ENCODE measurements at places on chromosomes 6 and 20.

DNA sequence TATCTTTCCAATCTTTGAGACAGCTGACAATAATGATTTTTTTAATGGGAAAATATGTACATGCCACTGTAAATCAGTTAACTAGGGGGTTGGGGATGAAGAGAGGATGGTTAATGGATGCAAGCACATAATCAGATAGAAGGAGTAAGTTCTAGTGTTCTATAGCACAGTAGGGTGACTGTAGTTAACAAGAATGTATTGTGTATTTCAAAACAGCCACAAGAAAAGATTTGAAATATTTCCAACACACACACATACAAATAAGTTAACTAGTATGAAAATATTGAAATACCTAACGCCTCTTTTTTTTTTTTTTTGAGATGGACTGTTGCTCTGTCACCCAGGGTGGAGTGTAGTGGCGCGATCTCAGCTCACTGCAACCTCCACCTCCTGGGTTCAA, 153.4 kb upstream of the SALL4 start:
- no peak for DNase-seq

DNA sequence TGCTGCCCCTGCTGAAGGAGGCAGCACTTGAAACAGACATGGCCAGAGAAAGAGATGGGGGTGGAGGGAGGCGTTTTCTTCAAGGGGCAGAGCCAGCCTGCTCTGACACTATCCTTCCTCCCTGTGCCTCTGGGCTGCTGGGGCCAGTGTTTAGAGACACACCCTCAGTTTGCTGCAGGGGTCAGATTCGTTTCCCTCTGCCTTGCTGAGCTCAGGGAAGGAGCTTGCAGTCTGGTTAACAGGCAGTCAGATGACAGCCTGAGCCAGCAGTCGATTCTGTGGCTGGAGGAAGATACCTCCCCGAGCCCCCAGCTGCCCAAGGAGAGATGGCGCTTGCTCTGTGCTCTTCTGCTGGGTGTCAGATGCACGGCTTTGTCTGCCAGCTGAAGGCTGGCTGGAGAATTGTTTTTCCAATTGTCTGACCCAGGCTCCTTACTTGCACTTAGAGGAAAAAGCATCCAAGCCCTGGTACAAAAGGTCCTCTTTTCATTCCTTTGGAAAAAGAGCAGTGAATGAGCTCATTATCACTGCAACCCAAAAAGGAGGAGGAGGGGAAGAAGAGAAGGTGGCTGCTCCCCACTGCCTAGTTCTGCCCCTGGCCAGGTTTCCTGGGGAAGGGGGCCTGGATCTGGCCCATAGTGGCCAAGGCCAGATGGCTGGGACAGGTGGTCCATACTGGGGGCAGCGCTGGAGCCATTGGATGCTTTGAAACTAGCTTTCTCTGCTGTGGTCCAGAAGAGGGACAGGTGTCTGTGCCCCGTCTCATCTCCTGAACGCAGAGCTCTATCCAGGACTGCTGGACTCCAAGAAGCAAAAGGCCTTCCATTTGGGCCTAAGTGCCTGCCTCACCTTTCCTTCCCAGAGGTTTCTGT, 88.2 kb downstream of the TCP11 start:
- no peak for DNase-seq

GRCh38 chr20:11941593-11942246, 24.0 kb downstream of the BTBD3 start:
- no peak for DNase-seq

- DNase-seq = no peak
Observed at GRCh38 chr6:136751522-136751956, 40.7 kb downstream of the MAP3K5 start.

- DNase-seq = no peak
Observed at GRCh38 chr6:25477006-25477590, 174.9 kb upstream of the SCGN start.

DNA sequence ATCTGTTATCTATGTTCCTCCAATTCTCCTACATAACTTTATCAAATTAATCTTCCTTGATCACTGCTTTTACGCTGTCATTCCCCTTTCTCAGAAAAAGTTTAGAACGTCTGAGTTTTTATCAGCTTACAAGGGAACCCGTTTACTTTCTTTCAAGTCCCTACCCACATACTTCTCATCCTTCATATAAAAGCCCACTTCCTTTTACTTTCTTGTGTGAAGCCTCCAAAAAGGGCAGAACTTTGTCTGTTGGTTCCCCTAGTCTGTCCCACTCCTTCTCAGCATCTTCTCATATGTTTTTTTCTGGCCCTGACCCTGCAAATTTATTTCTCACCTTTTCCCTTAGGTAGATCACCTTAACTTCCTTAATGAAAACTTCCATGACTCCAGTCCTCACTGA, 106.1 kb downstream of the TFAP2B start:
- no peak for DNase-seq

GRCh38 chr6:152368751-152369624, 268.2 kb downstream of the SYNE1 start:
- no peak for DNase-seq

GRCh38 chr6:14135893-14136539, 18.4 kb downstream of the CD83 start:
- no peak for DNase-seq

GRCh38 chr6:37583261-37583660, 83.6 kb upstream of the CCDC167 start:
- DNase-seq = no peak

GRCh38 chr6:142725024-142725770, 219.8 kb downstream of the HIVEP2 start:
- DNase-seq = no peak

- no peak for DNase-seq
Observed at GRCh38 chr6:140002396-140003022, 628.1 kb upstream of the CITED2 start.

GRCh38 chr6:142372348-142372747, 70.5 kb downstream of the ADGRG6 start:
- DNase-seq = no peak

- DNase-seq = no peak
Observed at GRCh38 chr6:21348504-21349195, 244.9 kb upstream of the SOX4 start.

GRCh38 chr6:22155551-22155950, 141.3 kb downstream of the PRL start:
- DNase-seq = no peak

GRCh38 chr20:24648919-24649318, 179.5 kb downstream of the SYNDIG1 start:
- DNase-seq = no peak

DNA sequence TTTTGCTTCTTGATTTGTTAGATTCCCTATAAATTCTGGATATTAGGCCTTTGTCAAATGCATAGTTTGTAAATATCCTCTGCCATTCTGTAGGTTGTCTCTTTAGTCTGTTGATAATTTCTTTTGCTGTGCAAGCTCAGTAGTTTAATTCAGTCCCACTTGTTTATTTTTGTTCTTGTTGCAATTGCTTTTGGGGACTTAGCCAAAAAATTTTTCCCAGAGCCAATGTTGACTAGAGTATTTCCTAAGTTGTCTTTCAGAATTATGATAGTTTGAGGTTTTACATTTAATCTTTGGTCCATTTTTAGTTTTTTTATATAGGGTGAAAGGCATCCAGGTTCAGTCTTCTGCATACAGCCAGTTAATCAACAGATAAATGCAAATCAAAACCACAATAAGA, 96.0 kb downstream of the PRKN start:
- DNase-seq = no peak

DNA sequence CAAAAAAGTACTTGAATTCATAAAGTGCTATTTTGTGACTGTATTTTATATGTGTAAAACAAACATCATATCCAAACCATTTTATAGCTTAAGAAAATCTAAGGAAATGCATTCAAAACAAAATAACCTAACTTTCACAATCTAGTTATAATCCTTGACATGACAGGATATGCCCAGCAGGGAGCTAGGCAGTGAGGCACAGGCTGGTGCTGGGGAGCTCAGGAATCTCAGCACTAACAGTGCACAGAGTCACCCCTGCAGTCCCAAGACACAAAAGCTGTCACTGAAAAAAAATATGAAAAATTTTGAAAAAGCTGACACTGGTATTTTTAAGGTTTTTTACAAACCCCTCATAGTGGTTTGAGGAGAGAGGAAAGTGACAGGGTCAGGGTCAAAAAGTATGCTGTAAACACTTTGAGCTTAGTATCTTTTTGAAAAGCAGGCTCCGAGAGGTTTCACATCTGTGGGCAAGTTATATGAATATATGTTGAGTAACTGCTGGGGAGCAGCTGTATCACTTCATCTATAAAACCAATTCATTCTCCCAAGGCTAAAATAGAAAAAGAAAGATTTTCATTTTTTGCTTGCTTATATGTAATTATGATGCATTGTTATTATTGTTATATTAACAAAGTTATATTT, 24.1 kb downstream of the LGSN start:
- DNase-seq = no peak

DNA sequence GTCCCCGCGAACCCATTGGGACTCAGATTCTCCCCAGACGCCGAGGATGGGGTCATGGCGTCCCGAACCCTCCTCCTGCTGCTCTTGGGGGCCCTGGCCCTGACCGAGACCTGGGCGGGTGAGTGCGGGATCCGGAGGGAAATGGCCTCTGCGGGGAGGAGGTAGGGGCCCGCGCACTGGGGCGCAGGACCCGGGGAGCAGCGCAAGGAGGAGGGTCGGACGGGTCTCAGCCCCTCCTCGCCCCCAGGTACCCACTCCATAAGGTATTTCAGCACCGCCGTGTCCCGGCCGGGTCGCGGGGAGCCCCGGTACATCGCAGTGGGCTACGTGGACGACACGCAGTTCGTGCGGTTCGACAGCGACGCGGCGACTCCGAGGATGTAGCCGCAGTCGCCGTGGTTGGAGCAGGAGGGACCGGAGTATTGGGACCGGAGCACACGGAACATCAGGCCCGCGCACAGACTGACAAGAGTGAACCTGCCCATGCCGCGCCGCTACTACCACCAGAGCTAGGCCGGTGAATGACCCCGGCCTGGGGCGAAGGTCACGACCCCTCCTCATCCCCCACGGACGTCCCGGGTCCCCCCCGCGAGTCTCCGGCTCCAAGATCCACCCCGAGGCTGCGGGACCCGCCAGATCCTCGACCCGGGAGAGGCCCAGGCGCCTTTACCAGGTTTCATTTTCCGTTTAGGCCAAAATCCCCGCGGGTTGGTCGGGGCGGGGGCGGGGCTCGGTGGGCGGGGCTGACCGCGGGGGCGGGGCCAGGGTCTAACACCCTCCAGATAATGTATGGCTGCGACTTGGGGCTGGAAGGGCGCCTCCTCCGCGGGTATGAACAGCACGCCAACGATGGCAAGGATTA, 15.7 kb upstream of the HLA-A start:
- DNase-seq = peak; percentile 68

DNA sequence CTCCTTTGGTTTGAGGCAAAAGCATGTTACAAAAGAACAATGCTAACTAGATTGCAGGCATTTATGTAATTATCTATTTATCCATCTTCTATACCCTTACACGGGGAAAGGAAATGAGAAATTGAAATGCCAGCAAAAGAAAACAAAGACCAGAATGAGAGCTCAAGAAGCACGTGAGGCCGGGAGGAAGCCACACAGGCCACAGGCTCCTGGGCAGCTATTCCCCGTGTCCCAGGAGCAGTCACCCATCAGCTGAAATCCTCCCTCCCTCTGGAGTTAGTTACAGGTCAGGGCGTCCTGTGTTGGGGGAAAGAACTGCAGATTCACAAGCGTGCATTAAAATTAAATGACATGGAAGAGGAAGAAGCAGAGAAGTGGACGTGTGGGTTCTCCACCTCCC, 64.7 kb upstream of the RPS6KA2 start:
- DNase-seq = no peak

DNA sequence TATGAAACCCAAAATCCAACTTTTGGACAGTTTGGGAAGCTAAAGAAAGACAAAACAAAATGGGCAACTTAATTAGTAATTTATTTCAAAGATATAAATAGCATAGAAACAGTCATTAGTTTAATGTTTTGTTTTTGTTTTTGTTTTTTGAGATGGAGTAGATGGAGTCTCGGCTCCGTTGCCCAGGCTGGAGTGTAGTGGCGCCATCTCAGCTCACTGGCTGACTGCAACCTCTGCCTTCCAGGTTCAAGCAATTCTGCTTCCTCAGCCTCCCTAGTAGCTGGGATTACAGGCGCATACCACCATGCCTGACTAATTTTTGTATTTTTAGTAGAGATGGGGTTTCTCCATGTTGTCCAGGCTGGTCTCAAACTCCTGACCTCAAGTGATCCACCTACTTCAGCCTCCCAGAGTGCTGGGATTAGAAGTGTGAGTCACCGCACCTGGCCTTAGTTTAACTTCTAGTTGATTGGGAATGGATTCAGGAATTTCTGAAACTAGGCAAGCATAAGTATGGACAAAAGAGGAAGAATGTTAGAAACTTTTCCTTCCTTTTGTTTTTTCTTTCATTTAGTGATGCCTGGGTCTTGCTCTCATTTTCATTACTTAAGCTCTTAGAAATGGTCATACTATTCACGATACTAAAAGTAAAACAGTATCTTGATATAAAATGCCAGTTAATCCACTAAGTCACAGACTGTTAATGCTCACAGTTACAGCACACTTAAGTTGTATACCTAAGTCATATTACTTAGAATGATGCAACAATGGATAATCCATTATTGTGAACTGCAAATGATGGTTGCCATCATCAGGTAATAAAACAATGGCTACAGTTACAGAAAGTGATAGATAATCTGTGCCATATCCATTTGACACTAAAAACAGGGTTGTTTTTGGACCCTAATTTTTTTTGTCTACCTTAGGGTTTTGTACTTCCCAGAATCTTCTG, 8.2 kb downstream of the SENP6 start:
- no peak for DNase-seq

GRCh38 chr20:49432550-49432949, 49.9 kb downstream of the KCNB1 start:
- no peak for DNase-seq

DNA sequence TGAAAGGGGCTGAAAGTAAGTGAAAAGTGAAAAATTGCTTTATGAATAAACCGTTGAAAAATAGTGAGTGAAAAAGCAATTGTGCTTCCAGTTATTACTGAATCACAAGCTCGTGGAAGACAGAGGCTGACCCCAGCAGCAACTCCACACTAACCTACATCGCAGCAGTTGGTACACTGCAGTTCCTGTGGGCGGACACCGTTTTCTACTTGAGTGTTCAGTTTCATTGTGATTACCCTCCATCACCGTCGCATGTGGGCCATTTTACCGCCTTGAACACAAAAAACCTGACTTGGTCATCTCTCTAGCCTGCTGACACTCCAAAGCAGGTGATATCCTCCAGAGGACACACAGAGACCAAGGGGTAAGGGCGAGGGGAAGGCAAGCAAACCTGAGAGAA, 28.4 kb downstream of the PRDM1 start:
- DNase-seq = peak; percentile 23

- DNase-seq = no peak
Observed at GRCh38 chr20:50054626-50055511, 58.1 kb downstream of the UBE2V1 start.

GRCh38 chr6:118700531-118700930, 49.1 kb upstream of the CEP85L start:
- DNase-seq = no peak

GRCh38 chr6:32622545-32623401, 14.4 kb upstream of the HLA-DQA1 start:
- peak; percentile 18 for DNase-seq

GRCh38 chr20:33431797-33432381, 11.7 kb downstream of the SNTA1 start:
- no peak for DNase-seq

GRCh38 chr6:130425537-130425936, 59.7 kb downstream of the TMEM200A start:
- DNase-seq = no peak
